ENCODE measurements at places on chromosomes 12 and 14. TPM values are rescaled to one million over a fixed set of nuclear protein-coding genes. Genes with fewer than 3 reads are reported as not detected.

DNA sequence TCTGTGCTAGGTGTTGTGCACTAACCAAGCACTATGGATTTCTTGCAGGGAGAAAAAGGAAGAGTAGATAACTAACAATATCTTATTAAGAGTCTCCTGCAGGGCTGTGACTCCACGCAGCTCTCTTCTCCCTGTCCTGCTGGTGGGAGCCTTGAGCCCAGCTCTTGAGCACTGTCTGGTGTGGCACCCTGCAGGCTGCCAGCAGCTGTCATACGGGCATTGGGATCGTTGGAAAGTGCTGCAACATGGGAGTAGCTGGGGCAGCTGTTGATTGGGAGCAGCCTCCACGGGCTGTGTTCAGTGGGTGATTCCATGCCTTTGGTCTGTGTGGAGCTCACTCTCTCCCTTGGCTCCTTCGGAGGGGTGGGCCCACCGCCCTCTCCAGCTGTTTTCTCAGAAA lies 125.3 kb downstream of the FBXL14 start:
- DNase-seq: no peak

- DNase-seq: no peak
Measured at GRCh38 chr12:132669166-132669879, 17.8 kb downstream of the POLE start.

GRCh38 chr12:128571906-128572810 lies 251.6 kb downstream of the SLC15A4 start:
- DNase-seq: no peak

DNA sequence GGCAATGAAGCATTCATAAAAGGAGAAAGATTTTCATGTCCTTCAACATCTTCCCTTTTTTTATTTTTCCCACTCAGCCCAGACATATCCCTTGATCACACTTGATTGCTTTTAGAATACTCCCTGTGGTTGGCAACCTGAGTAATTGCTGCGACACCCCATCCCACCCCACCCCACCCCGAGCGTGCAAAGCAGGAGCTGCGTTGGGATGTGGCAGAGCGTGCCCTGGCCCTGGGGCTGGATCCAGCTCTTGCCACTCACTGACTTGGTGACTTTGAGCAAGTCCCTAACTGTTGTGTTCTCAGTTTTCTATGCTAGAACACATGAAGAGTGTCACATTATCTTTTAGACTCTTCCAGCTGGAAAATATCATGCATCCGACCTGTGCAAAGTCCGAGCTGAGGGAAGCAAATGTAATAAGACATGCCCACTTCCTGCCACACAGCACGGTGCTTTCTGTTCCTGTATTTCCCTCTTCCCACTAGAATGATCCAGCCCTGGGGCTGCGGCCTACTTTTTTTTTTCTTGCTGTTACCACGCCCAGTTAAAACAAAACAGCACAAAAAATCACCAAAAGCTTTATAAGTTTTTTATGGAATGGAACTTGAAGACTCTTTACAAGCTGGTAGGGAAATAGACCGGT lies 4.0 kb downstream of the ASCL4 start:
- no peak for DNase-seq

DNA sequence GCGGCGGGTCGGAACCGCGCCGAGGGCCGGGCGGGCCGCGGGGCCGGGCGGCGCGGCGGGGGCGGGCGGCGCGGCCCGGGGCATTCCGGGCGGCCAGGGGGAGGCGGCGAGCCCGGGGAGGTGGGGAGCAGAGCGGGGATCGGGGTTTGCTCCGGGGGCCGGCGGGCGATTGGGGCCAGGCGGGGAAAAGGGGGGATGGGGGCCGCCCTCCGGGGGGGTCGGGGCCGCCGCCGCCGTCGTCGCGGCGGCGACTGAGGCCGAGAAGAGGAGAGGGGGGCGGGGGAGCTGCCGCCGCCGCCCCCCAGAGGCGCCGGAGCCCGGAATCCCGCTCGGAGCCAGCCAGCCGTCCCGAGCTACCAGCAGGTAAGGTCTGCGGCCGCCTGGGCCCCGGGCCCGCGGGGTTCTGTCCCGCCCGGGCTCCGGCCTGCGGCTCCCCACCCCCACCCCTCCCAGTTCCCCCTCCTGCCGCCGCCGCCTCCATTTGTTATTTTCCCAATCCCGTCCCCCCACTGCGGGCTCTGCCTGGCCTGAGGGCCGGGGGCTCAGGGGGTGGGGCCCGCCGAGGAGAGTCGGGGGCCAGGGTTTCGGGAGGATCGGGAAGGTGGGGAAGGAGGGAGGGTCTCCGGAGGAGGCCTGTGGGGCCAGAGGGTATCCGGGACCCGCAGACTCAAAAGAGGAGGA lies 403 bp downstream of the ATN1 start:
- no peak for DNase-seq

DNA sequence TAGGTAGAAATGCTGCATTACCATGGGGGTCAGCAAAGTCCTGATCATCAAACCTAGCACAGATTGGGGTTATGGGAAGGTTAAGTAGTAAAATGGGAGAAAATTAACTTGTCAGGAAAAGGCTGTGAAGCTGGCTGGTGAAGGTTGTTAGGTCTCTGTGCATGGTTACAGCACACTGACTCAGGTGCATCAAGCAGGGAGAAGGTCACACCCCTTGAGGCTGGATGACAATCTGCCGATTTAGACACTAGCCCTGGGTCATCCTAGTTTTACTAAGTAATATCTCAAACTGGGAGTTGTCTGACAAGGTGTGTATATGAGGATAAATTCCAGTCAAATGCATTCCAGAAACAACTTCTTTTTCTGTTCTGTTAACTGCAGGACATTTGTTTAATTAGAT lies 271.1 kb upstream of the LRIG3 start:
- DNase-seq: no peak

Gene SRRM4
- not detected for total RNA-seq

Gene A2ML1
- total RNA-seq: not detected

DNA sequence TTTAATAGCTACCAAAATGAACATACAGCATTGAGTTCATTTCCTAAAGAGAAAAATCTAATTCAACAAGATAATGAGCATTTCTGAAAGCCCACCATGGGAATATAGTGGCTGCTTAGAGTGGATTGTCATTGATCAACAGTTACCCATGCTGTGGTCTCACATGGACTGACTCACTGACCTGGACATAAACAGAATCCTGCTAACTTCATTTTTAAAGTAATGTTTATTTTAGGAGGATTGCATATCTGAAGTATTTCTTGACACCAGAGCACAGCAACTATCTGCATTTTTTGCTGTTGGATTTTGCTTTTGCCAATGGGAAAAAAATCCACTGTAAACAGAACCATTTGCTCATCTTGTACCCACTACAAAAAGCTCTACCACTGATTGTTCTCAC lies 71.7 kb downstream of the KCNC2 start:
- no peak for DNase-seq

Gene KRT3
- not detected for total RNA-seq

GRCh38 chr14:61526405-61527312 lies 168.7 kb upstream of the HIF1A start:
- no peak for DNase-seq

- DNase-seq: no peak
Measured at GRCh38 chr12:113373969-113374368, 15.6 kb downstream of the PLBD2 start.

DNA sequence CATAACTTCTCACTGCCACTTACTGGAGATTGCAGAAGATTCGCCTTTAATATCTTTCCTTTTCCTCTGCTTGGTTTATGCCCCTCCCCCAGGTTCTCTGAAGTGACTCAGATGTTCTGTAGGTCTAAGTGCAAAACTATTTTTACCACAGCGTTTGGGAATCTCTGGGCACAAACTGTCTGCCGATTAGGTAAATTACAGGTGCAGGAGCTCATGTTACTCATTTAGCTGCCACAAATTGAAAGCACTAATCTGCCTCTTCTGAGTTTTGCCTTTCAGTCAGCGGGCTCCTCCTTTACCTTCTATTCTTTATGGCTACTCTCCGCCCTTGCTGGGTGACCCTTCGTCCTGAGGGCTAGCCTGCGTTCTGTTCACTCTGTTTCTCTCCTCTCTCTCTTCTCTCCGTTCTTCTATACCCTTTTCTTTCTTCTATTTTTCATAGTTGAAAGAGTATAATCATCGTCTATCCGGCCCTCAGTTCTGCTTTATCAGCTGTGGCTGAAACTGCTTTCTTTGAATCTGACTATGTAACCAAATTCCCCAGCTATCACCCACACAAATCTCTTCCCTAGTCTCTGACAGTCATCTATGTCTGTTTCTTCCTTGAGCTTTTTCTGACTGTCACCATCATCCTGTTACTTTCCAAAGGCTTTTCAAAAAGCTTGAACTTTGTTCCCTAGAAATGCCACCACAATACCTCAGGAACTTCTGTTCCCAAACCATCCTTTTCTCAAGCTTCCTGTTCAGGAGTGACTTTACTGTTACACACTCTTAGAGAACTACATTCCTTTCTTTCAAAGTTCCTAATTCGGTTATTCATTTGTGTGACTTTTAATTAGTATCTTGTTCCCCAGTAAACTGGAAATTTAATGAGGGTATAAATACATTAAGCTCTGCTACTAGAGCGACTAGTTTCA lies 4.3 kb upstream of the MYF6 start:
- DNase-seq: no peak

Gene OTOGL
- not detected for total RNA-seq

- DNase-seq: no peak
Measured at GRCh38 chr12:48078901-48079300, 27.0 kb downstream of the SENP1 start.

DNA sequence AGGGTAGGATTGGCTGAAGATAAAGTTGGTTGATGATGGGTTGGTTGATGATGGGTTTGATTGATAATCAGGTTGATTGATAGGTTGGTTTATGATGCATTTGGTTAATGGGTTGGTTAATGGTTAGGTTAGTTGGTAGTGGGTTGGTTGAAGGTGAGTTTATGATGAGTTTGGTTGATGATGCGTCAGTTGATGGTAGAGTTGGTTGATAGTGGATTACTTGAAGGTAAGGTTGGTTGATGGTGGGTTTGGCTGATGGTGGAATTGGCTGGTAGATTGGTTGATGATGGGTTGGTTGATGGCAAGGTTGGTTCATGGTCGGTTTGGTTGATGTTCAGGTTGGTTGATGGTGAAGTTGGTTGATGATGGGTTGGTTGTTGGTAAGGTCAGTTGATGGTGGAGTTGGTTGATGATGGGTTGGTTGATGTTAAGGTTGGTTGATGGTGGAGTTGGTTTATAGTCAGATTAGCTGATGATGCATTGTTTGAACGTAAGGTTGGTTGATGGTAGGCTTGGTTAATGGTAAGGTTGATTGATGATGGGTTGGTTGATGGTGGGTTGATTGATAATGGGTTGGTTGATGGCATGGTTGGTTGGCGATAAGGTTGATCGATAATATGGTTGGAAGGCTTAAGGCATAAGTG lies 146.4 kb downstream of the ADGRD1 start:
- DNase-seq: no peak

Gene IGFBP6
- 1.5 TPM for total RNA-seq

- DNase-seq: no peak
Measured at GRCh38 chr12:64400041-64400440, 4.2 kb upstream of the XPOT start.

Gene HIF1A
- total RNA-seq: 130 TPM

DNA sequence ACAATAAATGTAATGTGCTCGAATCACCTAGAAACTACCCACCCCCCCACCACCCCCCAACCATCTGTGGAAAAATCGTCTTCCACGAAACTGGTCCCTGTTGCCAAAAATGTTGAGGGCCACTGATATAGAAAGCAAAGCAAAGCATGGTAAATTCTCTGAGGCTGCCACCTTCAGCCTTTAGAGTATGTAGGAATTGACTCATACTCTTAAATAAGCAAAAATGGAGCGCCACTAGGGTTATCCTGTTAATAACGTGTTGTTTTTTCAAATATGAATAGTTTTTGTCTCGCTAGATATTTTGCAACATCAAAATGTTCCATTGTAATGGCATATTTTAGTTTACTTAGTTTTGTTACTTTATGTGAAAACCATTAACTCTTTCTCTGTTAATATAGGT lies 18.2 kb downstream of the DYNC1H1 start:
- no peak for DNase-seq

Gene P2RX2
- total RNA-seq: not detected

Gene EPYC
- not detected for total RNA-seq

- DNase-seq: peak; percentile 11
Measured at GRCh38 chr12:38905480-38906351, at the start of gene CPNE8. CPNE8 (minus strand) TSS chr12:38905591; CDS start chr12:38905534, 57 bp downstream.

- no peak for DNase-seq
Measured at GRCh38 chr14:54355698-54356097, 41.1 kb upstream of the CDKN3 start.

Gene ADCY4
- 0.84 TPM for total RNA-seq

- no peak for DNase-seq
Measured at GRCh38 chr12:4648104-4648500, 749 bp downstream of the AKAP3 start.

Gene OR4K1
- total RNA-seq: not detected

GRCh38 chr12:130936561-130936960 lies 17.1 kb upstream of the ADGRD1 start:
- DNase-seq: no peak

Gene TAS2R50
- 0.47 TPM for total RNA-seq

DNA sequence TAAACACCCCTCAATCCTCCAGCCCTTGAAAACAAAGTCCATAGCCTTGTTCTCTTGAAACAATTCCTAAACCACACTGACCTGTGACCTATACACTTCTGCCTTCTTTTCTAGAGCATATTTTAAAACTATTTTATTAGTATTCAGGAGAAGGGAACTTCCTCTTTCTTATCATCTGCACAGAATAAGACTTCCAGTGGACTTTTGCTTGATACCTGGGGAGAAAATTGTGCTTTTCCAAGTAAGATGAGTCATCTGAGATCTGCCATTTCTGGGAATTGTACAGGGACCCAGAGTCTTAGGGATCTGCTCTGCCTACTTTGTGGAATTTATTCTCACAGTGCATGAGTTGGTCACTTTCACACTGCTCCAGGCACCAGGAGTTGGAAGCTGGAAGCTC lies 10.5 kb upstream of the WNT5B start:
- DNase-seq: no peak

GRCh38 chr12:42859612-42860011 lies 270.1 kb upstream of the PRICKLE1 start:
- DNase-seq: no peak

DNA sequence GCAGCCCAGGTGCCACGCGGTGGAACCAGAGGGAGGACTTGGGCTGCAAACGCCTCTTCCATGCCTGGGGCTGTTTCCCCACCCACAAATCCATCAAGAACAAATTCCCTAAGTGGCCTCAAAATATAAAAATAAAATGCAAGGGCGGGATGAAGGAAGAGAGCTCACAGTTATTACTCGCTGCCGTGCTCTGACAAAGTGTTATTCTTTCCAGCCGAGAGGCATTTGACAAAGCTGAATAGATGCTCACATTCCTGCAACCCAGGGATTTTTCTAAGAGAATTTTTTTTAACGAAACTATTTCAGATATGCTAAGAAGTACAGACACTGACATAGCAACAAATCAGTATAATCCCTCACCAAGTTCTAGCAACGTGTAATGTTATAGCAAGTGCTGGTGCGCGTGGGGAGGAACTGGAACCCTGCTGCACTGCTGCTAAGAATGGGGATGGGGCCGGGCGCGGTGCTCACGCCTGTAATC lies 70.7 kb downstream of the SCARB1 start:
- no peak for DNase-seq

GRCh38 chr12:2229661-2230539 lies 177.1 kb downstream of the CACNA1C start:
- no peak for DNase-seq

Data from CD8-positive, alpha-beta memory T cell (primary cell).